Activated T-helper 1 cell treated with anti-CD3 and anti-CD28 coated beads, Interleukin-12 subunit alpha, Interleukin-12 subunit beta, Interleukin-2, Interleukin-4 antibody, amounts not matched to agents 30 ng/mL and 10 ng/mL and 1 ng/mL, durations not matched to agents 14 hours and 24 hours and 36 hours (primary cell): ENCODE measurements at places on chromosomes 16 and 17. TPM values are rescaled to one million over a fixed set of nuclear protein-coding genes. Genes with fewer than 3 reads are reported as not detected.

- no peak for DNase-seq
These were observed 67.8 kb downstream of the RPH3AL start for GRCh38 chr17:284676-285355.

- no peak for DNase-seq
These were observed 46.3 kb downstream of the CCDC42 start for GRCh38 chr17:8698162-8698971.

DNA sequence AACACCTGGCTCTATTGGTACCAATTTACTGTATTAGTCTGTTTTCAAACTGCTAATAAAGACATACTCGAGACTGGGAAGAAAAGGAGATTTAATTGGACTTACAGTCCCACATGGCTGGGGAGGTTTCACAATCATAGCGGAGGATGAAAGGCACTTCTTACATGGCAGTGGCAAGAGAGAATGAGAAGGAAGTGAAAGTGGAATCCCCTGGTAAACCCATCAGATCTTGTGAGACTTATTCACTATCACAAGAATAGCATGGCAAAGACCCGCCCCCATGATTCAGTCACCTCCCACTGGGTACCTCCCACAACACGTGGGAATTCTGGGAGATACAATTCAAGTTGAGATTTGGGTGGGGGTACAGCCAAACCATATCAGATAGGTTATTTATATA, 22.6 kb upstream of the GOSR1 start:
- DNase-seq, result no peak

DNA sequence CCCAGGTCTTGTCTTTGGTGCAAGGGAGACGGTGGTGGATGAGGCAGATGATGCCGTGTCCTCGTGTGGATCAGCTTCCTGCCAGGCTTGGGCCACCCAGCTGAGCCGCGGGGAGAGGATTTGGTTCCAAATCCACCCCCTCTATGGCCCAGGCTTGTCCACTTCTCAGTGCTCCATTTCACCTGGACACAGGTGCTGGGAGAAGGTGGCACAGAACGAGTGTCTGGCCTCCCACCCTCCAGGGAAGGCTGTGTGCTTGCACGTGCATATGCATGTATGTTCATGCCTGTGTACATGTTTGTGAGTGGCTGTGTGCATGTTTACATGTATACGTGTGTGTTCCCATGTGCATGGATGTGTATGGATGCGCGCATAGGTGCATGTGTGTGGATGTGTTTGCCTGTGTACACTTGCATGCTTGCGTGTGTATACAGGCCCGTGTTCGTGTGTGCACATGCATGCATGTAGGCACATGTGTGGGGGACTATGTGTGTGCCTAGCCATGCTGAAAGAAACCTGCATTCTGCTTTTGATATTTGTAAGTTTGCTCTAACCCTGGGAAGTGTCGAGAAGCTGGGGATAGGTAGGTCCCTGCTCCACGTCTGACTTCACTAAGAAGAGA, 196.3 kb downstream of the IRF8 start:
- no peak for DNase-seq

TCAP gene
- total RNA-seq, result 0.96 and 1.4 TPM in 2 replicates
